ENCODE measurements at places on chromosomes 2 and 18. TPM values are rescaled to one million over a fixed set of nuclear protein-coding genes. Genes with fewer than 3 reads are reported as not detected.

The CCDC141 gene
- under 0.01 TPM for polyA plus RNA-seq

The POMC gene
- polyA plus RNA-seq, result 0.69 TPM

The DNER gene
- polyA plus RNA-seq, result 3.0 TPM

DNA sequence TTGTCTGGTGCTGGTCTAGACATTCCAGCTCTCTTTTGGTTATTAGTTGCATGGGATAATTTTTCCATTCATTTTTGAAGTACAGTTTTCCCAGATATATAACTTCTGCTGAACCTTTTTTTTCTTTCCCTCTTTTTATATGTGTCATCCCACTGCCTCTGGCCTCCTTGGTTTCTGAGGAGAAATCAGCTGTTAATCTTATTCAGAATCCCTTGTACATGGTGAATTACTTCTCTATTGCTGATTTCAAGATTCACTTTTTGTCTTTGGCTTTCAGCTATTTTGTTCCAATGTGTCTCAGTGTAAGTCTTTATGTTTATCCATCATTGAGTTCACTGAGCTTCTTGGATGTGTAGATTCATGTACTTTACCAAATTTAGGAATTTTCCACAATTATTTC lies 99.7 kb downstream of the ARHGEF4 start:
- no peaks in the 10 kb centered on the region for H3K4me1 ChIP-seq
- no peak overlapping the region for H3K27ac ChIP-seq
- H3K27me3 ChIP-seq, result no peaks in the 10 kb centered on the region
- DNase-seq, result no peak
- H3K36me3 ChIP-seq, result no peaks in the 10 kb centered on the region

The SPATS2L gene
- 167 TPM for polyA plus RNA-seq

The FEV gene
- not detected for polyA plus RNA-seq

The ITSN2 gene
- 27.0 TPM for polyA plus RNA-seq

DNA sequence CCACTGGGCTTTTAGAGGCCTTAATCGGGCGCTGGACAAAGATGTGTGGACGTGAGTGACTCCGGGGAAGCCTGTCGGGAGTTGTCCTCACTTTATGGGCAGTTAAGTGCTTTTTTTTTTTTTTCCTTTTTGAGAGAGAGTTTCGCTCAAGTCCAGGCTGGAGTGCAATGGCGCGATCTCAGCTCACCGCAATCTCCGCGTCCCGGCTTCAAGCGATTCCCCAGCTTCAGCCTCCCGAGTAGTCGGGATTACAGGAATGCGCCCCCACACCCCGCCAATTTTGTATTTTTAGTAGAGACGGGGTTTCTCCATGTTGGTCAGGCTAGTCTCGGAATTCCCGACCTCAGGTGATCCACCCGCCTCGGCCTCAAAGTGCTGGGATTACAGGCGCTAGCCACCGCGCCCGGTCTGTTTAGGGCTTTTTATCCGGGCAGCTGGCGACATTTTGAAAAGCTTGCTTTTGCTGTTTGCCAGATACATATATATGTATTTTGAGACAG lies 1.5 kb downstream of the MSH6 start:
- no peak for DNase-seq
- H3K4me3 ChIP-seq, result peak overlapping the region; percentile 91
- H3K27me3 ChIP-seq, result no peaks in the 10 kb centered on the region
- H3K27ac ChIP-seq, result peak overlapping the region; percentile 97

The ABCB6 gene
- polyA plus RNA-seq, result not detected

DNA sequence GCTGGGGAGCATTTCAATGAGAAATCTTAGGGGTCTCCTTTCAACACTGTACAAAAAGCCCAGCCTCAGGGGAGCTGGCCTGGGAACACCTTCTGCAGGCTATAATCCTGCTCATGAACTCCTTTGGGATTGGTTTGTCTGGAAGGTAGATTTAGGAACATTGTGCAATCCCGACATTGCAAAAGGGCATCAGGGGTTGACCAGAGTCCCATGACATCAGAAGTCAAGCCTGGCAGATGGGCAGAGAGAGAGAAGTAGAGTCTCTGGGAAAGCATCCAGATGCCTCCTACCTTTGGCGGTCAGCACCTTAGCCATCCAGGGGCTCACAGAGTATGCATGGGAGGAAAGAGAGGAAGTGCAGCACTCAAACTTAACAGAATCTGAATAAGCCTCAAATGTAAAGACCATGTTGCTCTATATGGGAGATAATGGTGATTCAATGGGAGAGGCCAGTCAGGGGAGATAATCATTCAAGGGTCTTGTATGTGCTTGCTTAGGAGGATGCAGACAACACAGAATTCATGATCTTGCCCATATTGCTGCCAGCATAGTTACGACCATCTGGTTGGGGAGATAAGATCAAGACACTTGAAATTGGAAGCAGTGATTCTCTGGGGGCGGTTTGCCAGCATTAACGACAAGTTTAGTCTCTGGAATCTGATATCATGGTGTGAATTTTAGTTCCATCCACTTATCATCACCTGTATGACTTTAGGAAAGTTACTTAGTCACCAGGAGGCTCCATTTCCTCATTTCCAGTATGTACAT lies 58.3 kb upstream of the UPP2 start:
- no peaks in the 10 kb centered on the region for H3K36me3 ChIP-seq
- DNase-seq, result no peak

The STEAP3 gene
- 1.8 TPM for polyA plus RNA-seq

DNA sequence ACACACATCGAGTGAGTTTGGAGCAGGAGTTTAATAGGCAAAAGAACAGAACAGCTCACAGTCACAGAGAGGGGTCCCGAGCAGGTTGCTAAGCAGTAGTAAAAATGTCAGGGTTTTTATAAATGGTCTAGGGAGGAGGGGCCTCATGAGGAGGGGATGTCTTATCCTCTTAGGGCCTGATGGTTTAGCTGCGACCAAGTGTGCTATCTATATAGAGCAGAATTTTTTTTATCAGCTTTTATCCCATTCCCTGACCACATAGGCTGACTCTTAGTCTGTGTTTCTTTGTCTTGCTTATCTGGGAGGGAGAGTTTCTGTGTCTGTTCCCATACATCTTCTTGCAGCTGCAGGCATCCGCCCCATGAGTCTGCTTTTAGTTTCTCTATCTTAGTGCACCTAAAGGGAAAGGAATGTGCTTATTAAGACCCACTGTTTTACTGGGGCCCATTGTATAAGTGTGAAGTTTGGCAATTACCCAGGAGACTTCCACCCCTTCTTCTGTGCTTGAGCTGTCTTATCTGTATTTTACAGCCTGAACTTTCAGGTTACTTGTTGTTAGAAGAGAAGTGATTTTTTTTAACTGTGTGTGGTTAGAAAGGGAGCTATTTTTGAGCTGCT lies 30.4 kb upstream of the GMCL1 start:
- H3K27me3 ChIP-seq, result no peaks in the 10 kb centered on the region
- peaks cover 21% of the 10 kb centered on the region for H3K4me1 ChIP-seq
- H3K4me3 ChIP-seq, result peak overlapping the region; percentile 44
- peak overlapping the region; percentile 62 for H3K27ac ChIP-seq
- DNase-seq, result no peak

The KIF1A gene
- polyA plus RNA-seq, result under 0.01 TPM

DNA sequence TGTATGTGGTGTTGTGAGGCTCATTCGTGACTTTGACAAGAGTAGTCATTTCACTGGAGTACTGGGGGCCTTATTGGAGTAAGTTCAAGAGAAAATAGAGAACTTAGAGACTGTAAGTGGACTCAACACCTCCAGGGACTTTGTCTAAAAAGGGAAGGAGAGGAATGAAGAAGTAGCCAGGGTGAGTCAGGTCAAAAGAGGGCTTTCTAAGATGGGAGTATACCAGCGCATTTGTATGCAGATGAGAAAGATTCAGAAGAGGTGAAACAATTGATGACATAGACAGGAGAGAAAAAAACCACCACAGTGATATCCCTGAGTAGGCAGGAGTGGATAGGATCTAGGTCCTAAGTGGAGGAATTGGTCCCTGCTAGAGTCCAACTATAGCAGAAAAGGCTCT lies 246.8 kb downstream of the IKZF2 start:
- no peaks in the 10 kb centered on the region for H3K36me3 ChIP-seq
- no peaks in the 10 kb centered on the region for H3K27me3 ChIP-seq
- no peak overlapping the region for H3K27ac ChIP-seq
- no peak overlapping the region for H3K4me3 ChIP-seq
- H3K4me1 ChIP-seq, result no peaks in the 10 kb centered on the region

DNA sequence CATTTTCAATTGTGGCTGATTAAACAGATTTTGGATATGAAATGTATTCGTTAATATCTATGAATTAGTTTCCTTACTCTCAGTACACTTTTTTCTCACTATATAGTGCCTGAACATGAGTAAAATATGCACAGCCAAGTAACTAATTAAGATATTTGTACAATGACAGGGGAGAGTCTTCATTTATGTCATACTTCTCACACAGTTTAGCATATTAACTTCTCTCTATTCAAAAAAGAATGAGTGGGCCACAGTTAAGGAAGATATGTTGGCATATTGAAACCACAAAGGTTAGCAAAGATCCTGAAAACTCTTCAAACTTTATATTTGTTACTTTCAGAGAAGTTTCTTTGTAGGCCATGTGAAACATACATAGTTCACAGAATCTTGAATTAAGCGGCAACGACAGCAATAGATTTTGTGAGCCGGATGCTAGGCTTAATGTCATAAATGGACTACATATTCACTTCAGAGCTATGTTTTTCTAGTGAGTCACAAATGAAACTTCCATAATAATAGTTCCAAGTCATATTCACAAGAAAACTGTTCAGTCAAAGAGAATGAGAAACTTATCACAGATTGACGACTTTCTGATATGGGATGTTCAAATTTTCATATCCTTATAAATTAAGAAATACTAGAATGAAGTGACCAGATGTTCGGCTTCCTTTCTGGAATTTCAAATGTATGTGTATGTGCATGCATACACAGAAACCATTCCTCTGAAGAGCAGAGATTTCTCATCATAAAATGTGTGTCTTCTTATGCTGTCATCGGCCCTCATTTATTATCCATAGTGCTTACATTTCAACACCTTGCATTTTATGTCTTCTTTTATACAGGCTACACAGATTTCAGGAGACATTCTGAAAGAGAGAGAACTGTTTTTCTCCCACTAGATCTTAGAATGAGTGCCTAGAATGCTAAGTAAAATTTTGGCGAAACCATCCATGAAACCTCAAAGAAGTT lies 584.0 kb downstream of the SATB2 start:
- no peaks in the 10 kb centered on the region for H3K27me3 ChIP-seq
- no peak overlapping the region for H3K4me3 ChIP-seq
- H3K27ac ChIP-seq, result no peak overlapping the region
- no peak for DNase-seq
- no peaks in the 10 kb centered on the region for H3K36me3 ChIP-seq

- H3K4me1 ChIP-seq, result no peaks in the 10 kb centered on the region
- no peak overlapping the region for H3K27ac ChIP-seq
- DNase-seq, result no peak
- H3K4me3 ChIP-seq, result no peak overlapping the region
Observed at GRCh38 chr2:195820373-195820772, 163.3 kb downstream of the SLC39A10 start.

The RAD51AP2 gene
- polyA plus RNA-seq, result not detected

The CYS1 gene
- polyA plus RNA-seq, result 0.46 TPM

GRCh38 chr2:108534584-108535356 lies 500 bp downstream of the LIMS1 start:
- DNase-seq, result peak; percentile 75
- H3K4me3 ChIP-seq, result peak overlapping the region; percentile 77

The HOXD10 gene
- polyA plus RNA-seq, result 0.23 TPM

GRCh38 chr18:21230436-21230835 lies 11.6 kb upstream of the GREB1L start:
- no peak overlapping the region for H3K27ac ChIP-seq
- H3K27me3 ChIP-seq, result no peaks in the 10 kb centered on the region
- no peaks in the 10 kb centered on the region for H3K4me1 ChIP-seq
- no peak overlapping the region for H3K4me3 ChIP-seq
- DNase-seq, result no peak
- H3K36me3 ChIP-seq, result no peaks in the 10 kb centered on the region

DNA sequence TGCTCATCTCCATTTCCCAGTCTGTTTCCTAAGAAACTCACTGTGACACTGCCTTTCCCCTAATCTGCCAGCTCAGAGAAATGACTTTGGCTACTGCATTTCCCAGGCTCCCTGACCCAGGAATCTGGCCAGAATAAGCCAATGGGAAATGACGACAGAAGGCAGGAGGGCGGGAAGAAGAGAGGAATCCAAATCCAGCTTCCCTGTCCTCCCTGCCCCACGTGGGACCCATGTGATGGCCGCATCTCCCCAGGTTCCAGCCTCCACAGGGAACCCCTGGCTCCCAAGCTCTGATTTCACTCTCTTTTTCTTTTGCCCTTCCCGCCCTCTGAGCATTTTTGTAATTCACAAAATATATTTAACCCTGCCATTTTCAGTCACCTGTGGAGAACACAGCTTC lies 37.8 kb upstream of the RAB12 start:
- DNase-seq, result no peak
- no peaks in the 10 kb centered on the region for H3K4me1 ChIP-seq
- H3K27me3 ChIP-seq, result no peaks in the 10 kb centered on the region
- H3K36me3 ChIP-seq, result no peaks in the 10 kb centered on the region
- H3K27ac ChIP-seq, result no peak overlapping the region

The FBXO48 gene
- 1.2 TPM for polyA plus RNA-seq

DNA sequence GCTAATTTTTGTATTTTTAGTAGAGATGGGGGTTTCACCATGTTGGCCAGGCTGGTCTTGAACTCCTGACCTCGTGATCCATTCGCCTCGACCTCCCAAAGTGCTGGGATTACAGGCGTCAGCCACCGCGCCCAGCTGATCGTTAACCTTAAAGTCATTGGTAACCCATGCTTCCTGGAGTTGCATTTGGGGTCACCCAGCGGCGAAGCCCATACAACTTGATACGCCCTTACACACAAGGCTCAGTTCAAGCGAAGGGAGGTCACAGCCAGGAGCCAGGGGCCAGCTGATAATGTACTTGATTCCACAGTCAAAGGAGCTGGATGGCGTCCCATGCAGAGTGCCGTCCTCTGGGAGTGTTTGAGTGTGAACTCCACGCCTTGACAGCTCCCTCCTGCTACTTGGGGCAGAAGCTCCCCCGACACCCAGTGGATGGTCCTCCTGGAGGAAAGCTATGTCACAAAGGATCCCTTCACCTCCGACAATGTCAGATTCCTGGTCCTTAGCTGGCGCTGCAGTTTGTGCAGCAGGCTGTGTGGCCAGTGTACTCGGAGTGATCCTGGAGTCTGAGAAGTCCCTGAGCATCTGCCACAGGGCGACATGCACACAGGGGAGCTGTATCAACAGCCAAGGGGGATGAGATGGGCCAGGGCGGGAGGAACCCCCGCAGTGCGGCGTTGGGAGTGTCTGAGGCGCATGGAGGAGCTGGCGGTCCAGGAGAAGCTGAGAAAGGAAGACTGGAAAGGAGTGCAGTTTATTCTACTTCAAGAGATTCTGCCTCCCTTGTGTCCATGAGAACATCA lies 7.9 kb downstream of the CLHC1 start:
- H3K36me3 ChIP-seq, result no peaks in the 10 kb centered on the region
- peak overlapping the region; percentile 90 for H3K27ac ChIP-seq
- H3K4me1 ChIP-seq, result peaks cover 15% of the 10 kb centered on the region
- H3K4me3 ChIP-seq, result no peak overlapping the region
- no peaks in the 10 kb centered on the region for H3K27me3 ChIP-seq

The ERBB4 gene
- polyA plus RNA-seq, result under 0.01 TPM
